Glomerular endothelial cell (primary cell): ENCODE measurements at places on chromosomes 7 and 10.

DNA sequence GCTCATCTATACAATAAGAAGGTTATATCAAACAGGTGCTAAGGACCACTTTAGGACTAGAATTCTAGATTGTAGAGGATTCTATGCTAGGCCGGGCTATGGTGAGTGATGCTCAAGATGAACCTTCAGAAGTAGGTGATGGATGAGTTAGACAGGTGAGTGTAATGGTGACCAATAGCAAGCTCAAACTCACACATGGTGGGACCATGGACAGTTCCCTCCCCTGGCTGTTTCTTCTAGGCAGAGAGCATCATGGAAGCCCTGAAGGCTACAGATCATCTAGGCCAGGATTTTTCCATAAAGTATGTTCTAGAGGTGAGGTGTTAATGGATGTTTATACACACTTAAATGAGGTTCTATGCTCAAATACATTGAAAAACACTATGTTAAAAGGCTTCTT is 162.2 kb upstream of the WDR11 start:
- no peak for DNase-seq

DNA sequence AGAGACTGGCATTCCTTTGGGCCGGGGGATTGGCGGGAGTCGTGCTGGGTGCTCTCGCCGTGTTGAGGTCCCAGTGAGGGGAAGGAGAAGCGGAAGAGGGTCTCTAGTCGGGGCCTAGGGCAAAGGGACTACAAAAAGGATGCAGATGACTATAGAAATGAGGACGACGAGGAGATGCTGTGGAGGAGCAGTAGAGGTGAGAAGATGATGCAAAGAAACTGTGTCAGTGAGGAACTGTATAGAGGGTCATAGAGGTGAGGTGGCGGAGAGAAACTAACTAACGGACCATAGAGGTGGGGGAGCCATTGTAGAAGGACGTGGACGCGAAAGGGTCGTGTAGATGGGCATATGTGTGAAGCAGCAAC is 324 bp downstream of the TWNK start:
- DNase-seq, result no peak

DNA sequence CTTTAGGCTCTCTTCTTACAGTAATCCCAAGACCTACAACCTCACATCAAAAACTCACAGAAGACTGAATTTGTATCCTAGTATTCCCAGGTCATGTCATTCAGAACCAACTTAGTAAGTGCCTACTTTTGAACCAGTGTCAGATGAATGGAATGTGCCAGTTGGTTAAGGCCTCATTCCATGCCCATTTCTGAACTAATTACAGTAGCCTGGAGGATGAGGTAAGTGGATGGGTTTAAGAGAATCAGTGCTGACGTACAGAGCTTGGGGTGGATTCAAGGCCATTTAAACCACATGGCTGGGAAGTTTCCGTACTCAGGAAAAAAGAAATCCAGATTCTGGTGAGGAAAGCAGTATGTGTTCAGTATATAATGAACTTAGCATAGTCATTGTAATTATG is 21.9 kb upstream of the FOXP2 start:
- DNase-seq, result no peak

- no peak for DNase-seq
These were observed 1.7 kb downstream of the RHOBTB1 start for GRCh38 chr10:60942134-60942787.

- DNase-seq, result no peak
These were observed 17.6 kb upstream of the BAZ1B start for GRCh38 chr7:73539709-73540108.

- DNase-seq, result no peak
These were observed 410.4 kb downstream of the ATRNL1 start for GRCh38 chr10:115503546-115503945.

GRCh38 chr7:17590221-17590620 is 291.8 kb downstream of the AHR start:
- DNase-seq, result no peak

- no peak for DNase-seq
These were observed 57.1 kb downstream of the FIGNL1 start for GRCh38 chr7:50393076-50393475.

GRCh38 chr7:77393261-77393660 is 22.9 kb downstream of the GSAP start:
- no peak for DNase-seq

DNA sequence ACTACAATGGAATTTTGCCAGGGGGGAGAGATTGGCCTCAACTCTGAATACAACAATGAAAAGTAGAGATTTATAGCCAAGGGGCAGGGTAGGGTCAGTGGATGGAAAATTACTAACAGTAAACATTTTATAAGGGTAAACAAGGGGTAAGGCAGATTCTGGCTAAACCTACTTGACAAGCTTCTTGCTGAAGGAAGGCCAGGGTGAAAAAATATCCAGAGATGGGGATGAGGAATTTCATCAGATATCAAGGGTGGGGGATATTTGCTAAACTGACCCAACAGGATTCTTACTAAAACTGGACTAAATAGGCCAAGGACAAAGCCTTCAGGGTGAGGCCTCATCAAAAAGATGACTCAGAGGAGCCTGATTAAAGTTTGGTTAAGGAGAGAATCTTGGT is 156.3 kb downstream of the RTKN2 start:
- no peak for DNase-seq

GRCh38 chr10:95513008-95513589 is 48.1 kb downstream of the SORBS1 start:
- no peak for DNase-seq

GRCh38 chr7:120993553-120994191 is 5.2 kb downstream of the CPED1 start:
- DNase-seq, result no peak

DNA sequence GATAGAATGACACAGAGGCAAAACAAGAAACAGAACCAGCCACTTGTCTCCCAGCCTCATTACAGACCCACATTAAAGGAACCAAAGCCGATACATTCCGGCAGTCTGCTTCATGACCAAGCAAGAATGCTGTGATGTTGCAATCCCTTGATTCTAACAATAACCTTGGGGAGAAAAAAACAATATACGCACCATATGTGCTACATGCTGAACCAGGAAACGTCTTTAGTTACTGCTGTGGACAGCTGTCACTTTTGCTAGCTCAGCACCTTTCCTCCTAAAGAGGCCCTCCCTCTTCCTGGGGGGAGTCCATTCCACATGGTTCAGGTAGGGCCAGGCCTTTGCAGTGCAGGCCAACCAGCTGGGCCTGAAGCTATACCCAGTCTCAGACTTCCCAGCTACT is 79.1 kb downstream of the PRTFDC1 start:
- no peak for DNase-seq

DNA sequence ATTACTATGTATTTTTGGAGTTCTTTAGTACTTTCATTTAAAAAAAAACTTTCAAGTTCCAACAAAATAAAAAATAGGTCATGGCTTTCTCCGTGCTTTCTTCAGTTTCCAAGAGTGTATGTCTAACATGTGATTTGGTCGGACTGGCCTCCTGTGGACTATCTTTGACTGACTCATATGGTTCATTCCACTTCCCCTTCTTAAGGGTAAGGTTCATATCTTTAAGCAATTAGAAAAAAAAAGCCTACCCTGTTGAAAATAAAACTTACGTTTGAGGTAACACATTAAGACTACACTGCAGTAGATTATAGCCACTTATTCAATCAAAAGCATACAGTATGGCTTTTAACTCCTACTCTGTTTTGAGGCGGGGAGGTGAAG is 112.8 kb upstream of the AHR start:
- DNase-seq, result no peak

GRCh38 chr10:78378192-78378591 is 344.5 kb downstream of the RPS24 start:
- DNase-seq, result no peak
